ENCODE measurements at places on chromosomes 12 and 14. TPM values are rescaled to one million over a fixed set of nuclear protein-coding genes. Genes with fewer than 3 reads are reported as not detected.

Gene NGB
- not detected for total RNA-seq

Gene GALNT9
- total RNA-seq: not detected

DNA sequence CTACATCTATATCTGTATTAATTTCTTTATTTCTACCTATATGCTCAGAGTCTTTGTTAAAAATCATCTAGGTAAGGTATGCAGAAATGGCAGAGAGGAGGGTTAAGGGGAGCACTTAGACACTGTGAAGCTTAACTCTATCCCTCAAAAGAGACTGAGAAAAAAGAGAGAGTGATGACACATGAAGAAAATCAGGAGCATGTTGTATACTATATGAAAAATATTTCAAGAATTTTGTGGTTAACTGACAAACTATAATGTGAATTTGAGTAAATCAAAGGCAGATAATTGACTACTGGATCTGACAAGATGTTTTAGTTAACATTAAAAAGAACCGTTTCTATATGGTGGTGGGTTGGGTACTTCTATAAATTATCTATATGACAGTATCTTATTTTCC is 1814.2 kb upstream of the SEL1L start:
- no peaks in the 10 kb centered on the region for H3K4me1 ChIP-seq
- H3K27me3 ChIP-seq: no peaks in the 10 kb centered on the region
- no peak overlapping the region for H3K4me3 ChIP-seq
- no peaks in the 10 kb centered on the region for H3K36me3 ChIP-seq
- DNase-seq: no peak
- no peak overlapping the region for H3K27ac ChIP-seq

GRCh38 chr14:63273129-63273528 is 45.6 kb downstream of the GPHB5 start:
- peaks cover 5% of the 10 kb centered on the region for H3K4me1 ChIP-seq
- no peaks in the 10 kb centered on the region for H3K27me3 ChIP-seq
- H3K4me3 ChIP-seq: no peak overlapping the region
- H3K36me3 ChIP-seq: no peaks in the 10 kb centered on the region
- DNase-seq: no peak

DNA sequence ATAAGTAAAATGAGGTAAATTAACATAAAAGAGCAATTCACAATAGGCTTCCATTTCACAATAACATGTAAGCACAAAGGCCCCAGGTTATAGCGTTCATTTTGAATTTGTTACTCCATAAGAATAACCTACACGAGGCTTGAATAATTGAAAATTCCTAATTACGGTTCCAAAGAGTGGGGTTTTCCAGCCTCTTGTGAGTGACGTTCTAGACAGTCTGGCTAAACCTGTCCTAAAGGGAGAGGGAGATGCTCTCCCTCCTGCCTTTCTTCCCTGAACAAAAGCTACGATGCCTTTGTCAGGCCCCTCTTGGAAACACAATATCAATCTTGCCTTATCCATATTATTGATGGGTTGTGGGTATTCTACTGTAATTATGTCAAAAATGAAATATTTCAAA is 24.3 kb upstream of the VRK1 start:
- no peaks in the 10 kb centered on the region for H3K27me3 ChIP-seq
- no peak overlapping the region for H3K4me3 ChIP-seq
- DNase-seq: no peak
- no peaks in the 10 kb centered on the region for H3K36me3 ChIP-seq
- H3K4me1 ChIP-seq: no peaks in the 10 kb centered on the region
